MCF 10A (cell line): ENCODE measurements at places on chromosomes 7 and 10. TPM values are rescaled to one million over a fixed set of nuclear protein-coding genes. Genes with fewer than 3 reads are reported as not detected.

VIPR2 gene
- total RNA-seq, result not detected in 2 replicates

DNA sequence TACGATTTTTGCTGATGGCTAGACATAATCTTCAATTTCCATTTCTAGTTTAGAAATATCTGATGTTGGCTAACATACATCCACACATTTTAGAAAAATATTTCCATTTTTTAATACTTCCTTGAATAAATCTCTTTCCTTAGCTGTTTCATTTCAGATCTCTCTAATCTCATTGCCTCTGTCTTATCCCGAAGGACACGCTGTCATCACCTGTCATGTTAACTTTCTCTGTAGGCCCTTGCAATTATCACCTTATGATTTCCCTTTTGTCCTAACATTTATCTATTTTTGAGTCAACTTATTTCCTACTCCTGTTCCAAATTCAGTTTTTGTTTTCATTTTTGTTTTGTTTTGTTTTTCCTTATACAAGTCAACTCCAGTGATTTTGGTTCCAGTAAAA is 173.1 kb upstream of the POM121L12 start:
- DNase-seq, result no peak

ECHDC3 gene
- total RNA-seq, result 21.7 and 25.5 TPM in 2 replicates

DNA sequence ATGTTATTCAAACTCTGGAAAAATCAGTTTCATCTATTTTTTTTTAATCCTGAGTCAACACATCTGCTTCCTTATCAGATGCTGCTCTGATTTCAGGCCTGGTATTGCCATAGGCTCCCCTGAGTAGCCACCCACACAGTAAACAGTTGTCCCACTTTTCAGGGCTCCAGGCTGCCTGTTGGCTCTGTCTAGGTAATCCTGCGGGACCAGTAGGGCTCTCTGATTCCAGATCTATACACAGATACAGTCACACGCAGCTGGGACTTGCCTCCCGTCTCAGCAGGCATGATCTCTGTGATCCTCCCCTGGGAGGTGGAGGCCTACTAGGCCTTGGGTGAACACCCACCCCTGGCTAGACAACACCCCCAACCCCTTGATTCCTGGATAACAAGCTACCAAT is 206.1 kb downstream of the CREB5 start:
- DNase-seq, result no peak

SYT15 gene
- 0.79 and 0.84 TPM in 2 replicates for total RNA-seq

DNA sequence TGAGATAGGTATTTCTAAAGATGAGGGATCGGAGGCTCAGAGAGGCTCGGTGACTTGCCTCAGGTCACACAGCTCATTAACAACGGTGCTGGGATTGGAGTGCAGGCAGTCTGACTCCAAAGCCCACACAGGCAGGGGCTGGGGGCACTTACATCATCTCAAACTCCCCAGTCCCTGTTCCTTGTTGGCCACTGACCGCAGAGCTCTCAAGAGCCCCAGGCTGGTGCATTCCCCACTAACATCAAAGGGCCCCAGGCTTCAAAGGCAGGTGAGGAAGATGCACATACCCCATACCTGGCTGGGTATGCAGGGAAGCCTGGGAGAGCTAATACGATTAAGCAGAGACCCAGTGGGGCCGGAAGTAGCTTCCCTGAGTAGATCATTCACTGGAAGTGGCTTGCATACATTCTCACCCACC is 13.7 kb upstream of the NODAL start:
- DNase-seq, result no peak

GRCh38 chr7:101953248-101953819 is 135.9 kb downstream of the CUX1 start:
- peak; percentile 57 for DNase-seq

MBL2 gene
- total RNA-seq, result not detected in 2 replicates

- no peak for DNase-seq
These were observed 207.3 kb upstream of the PPP1R3A start for GRCh38 chr7:114126095-114126494.

GRCh38 chr7:31443457-31443856 is 70.4 kb upstream of the ITPRID1 start:
- peak; percentile 57 for DNase-seq

FRG2B gene
- not detected in 2 replicates for total RNA-seq

- DNase-seq, result no peak
These were observed 53.2 kb upstream of the PDK4 start for GRCh38 chr7:95649546-95649945.

GRCh38 chr10:19302117-19302516 is 253.5 kb downstream of the MALRD1 start:
- DNase-seq, result peak; percentile 70
